ENCODE measurements at places on chromosomes 16 and 17.

GRCh38 chr17:2406271-2406902 is 5.5 kb upstream of the MNT start:
- DNase-seq: no peak

GRCh38 chr17:10018461-10018891 is 113.4 kb upstream of the RCVRN start:
- DNase-seq: no peak

DNA sequence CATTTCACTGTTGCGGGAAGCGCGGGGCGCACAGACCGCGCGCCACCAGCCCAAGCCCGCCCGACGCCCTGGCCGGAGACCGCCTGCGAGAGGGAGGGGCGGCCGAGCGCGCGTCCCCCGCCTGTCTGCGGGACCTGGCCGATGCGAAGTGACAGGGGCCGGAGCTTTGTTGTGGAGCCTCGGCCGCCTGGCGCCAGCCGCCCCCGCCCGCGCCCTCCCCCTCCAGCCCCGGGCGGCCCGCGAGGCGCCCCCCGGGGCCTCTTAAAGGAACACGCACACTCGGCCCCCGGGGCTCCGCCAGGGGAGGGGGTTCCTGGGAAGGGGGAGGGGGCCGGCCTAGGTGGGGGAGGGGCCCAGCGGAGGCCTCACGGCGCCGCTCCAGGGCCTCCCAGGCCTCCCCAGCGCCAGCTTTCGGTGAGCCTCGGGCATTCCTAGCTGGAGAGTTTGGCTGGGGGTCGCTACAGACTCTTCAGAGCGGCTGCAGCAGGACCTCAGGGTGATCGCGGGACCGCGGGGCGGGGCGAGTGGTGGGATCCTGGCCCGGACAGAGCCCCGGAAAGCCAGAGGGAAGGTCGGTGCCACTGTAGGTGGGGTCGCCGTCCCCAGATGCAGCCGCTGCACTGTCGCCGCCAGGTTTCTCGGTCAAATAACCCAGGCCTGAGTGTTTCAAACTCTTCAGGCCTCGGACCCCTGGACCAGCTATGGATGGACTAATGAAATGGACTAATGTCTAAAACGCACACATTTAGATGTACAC is 2.4 kb upstream of the TBX2 start:
- DNase-seq: no peak

GRCh38 chr16:27408012-27408601 is 6.1 kb downstream of the IL21R start:
- no peak for DNase-seq

DNA sequence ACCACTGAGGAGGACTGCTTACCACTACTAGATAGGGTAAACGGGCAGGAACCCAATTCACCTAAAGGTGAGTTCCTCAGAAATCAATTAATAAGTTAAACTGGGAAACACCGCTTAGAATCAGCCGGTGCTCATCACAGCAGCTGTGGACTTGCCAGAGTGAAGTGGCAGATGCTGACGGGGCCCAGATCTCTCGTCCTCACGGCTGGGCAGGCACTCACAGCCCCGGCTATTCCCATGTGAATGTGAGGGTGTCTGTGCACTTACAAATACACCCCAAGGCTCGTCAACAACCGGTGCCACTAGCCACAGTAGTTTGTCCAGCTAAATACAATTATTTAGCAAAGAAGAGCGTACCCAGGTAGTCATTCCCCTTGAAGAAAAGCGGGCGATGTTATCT is 29.7 kb downstream of the MBTPS1 start:
- DNase-seq: no peak

DNA sequence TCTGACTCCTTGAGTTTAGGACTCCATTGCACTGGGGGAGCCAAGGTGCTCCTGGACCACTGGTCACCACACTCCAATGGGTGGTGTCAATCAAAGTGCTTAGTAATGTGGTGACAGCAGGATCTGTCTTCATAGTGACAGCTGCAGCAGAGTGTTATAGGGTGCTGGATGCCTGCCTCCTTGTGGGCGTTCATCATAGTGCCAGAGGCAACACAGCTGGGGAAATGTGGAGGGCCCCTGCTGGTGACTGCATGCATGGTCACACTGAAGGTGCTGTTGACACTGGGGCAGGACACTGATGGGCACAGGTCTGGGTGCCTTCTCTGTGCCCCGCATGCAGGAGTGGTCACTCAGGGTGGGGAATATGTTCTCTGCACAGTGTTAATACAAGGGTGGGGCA is 177.5 kb upstream of the CDH8 start:
- DNase-seq: no peak

DNA sequence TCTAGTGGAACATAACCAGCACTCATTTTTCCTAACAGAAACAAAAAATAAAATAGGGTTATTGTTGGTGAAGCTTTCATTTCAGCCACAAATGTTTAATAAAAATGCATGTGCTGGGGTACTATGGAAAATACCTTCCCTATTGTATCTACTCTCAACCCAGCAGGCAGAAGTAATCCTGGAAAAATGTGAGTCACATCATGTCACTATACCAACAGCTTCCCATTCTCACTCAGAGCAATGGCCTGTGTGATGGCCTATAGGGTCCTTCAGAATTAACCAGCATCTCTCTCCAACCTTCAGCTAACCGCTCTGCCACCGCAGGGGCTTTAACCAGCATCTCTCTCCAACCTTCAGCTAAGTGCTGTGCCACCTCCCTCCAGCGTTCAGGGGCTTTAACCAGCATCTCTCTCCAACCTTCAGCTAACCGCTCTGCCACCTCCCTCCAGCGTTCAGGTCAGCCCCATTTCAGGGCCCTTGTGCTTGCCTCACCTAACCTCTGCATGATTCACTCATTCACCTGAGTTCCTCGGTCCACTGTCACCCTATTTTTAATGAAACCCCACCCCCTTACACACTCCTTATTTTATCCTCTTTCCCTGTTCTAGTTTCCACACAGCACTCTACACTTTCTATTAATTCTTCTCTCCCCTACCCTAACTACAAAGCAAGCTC is 34.0 kb downstream of the UBE2G1 start:
- DNase-seq: peak; percentile 37

- no peak for DNase-seq
Measured at GRCh38 chr16:75111514-75111940, 5.1 kb downstream of the LDHD start.

GRCh38 chr17:35069311-35069710 is 5.8 kb upstream of the RFFL start:
- DNase-seq: no peak

DNA sequence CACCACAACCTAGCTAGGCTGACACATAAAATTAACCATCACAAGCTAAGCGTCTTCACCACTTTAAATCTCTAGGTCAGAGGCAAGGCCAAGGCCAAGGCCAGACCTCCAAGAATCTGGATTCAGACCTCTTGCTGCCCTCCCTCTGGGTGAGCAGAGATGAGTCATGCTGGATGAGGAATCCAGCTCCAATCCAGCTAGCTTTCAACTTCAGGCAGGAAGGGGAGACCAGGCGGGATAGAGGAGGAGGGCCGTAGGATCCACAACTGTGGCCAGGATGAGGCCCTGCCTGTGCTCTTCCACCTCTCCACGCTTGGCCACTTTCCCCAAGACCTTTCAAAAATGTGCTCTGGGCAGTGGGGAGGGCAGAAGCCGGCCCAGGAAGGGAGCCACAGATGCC is 14.7 kb downstream of the LRRC75A start:
- DNase-seq: peak; percentile 95

DNA sequence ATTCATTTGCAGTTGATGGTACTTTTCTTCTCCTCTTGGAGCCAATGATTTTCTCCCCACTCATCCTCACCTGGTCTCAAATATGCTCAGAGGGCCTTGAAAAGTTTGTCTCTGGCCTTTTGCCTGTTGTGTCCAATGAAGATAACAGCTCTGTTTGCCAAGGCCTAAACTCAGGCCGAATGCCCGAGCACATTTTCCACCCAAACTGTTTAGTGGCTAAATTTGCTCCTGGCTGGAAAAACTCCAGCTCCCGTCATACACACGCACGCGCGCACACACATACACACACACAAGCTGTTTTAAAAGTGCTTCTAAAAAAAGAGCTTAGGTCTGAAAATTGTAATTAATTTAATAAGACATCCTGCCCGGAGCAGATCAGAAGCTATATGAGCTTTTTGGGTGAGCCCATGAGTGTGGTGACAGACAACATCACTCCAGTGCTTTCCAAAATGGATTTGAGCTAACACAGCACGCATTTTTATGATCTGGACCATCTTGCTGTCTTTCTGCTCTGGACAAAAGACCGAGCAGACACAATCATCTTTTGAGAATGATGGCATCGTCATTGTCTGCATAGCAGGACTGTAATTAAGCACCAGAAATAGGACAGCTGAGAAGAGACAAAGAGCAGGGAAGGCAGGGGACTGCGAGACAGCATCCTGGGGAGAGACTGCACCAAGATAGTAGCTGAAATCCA is 48.9 kb downstream of the IRX6 start:
- DNase-seq: no peak

DNA sequence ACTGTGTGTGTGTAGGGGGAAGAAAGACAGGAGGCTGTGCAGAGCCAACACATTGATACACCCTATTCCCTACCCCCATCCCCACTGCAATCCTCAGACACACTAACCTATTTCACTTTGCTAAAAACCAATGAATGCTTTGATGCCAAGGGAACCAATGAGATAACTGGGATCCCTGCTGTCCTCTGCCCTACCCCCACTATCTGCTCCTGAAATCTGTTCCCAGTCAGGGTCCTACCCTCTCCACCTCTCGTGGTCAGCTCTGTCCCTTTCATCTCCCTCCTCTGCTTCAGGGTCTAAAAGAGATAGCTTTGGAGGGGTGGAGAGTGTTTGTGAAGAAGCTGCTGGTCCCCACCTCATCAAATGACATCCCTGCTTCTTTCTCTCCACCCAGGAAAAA is 19.1 kb upstream of the SP6 start:
- no peak for DNase-seq

GRCh38 chr16:4691666-4692412 is 1.5 kb upstream of the NUDT16L1 start:
- no peak for DNase-seq

GRCh38 chr16:13896543-13897182 is 23.3 kb upstream of the ERCC4 start:
- DNase-seq: no peak

- no peak for DNase-seq
Measured at GRCh38 chr16:30691907-30692306, 7.1 kb upstream of the SRCAP start.

DNA sequence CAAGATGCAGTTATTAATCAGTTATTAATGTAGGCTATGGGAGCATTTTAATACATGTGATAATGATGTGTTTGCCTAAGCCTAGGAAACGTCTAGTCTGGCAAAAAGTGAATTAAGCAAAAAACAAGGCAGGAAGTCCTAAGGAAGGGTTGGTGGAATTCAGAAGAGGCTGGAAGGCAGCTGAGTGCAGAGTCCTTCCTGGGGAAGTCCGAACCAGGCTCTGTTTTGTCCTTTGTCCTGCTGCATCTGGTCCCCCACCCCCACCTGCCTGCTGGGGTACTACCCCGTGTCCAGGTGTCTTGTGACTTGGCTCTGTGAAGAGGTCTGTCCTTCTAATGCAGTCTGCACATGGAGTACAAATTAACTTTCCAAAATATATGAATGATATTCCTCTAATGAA is 1.5 kb upstream of the MYH10 start:
- DNase-seq: no peak

GRCh38 chr17:58580671-58581070 is 66.2 kb upstream of the MTMR4 start:
- no peak for DNase-seq

DNA sequence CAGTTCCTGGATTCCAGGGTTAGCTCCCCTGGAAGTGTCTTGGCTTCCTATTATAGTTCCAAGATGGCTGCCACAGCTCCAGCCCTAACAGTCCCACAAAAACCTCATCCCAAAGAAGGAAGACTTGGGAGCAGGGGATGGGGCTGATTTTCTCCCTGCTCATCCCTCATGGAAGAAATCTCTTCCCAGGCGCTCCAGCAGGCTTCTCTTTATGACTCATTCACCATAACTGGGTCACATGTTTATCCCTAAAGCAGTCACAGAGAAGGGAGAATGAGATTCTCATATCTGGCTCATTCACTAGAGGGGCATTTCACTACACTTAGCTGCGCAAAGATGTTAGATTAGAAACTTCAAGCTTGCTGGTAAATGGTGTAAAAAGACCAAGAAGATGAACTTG is 206.5 kb upstream of the IRX3 start:
- no peak for DNase-seq

DNA sequence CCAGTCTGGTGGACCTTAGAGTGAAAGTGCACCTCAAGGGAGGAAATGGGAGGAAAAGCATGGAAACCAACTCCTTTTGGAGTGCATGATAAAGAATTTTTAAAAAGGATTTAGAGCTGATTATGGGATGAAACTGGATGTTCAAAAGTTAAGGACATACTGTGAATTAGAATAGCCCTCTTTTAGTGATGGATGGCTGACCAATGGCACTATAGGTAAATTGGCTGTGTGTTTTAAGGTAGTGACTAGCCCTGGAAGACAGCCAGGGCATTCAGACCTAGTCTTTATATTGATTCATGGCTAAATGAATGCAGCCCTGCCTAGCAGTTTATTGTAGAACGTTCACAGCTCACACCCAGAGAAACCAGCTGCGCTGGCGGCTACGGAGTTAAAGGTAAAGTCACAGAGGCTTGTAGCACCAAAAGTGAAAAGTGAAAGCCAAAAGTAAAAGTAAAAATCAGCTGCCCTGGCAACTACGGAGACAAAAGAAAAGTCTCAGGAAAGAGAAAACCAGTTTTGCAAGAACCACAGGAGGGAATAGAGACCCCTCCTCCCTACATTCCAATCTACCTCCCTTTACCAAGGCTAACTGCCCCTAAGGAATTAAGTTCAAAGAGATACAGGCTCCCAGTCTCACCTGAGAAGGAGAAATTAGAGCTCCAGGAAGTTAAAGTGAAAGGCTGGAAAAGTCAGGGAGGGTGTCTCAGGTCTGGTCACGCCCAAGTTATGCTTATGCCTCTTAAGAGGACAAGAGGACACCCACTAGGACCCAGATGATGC is 21.8 kb downstream of the ACSM1 start:
- no peak for DNase-seq

DNA sequence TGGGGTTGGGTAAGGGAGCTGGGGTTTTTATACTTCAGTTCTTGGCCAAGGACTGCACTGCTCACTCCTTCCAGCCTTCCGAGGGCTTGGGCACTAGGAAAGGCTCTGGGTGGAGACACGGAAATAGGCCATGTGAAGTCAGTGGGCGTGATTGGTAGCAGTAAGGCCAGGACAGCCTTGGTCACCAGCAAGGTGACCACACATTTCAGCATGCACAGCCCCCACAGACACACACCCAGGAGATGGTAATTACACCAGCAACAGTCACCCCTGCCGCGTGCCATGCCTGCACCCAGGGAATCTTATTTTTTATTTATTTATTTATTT is 252.5 kb downstream of the SEC14L1 start:
- no peak for DNase-seq

DNA sequence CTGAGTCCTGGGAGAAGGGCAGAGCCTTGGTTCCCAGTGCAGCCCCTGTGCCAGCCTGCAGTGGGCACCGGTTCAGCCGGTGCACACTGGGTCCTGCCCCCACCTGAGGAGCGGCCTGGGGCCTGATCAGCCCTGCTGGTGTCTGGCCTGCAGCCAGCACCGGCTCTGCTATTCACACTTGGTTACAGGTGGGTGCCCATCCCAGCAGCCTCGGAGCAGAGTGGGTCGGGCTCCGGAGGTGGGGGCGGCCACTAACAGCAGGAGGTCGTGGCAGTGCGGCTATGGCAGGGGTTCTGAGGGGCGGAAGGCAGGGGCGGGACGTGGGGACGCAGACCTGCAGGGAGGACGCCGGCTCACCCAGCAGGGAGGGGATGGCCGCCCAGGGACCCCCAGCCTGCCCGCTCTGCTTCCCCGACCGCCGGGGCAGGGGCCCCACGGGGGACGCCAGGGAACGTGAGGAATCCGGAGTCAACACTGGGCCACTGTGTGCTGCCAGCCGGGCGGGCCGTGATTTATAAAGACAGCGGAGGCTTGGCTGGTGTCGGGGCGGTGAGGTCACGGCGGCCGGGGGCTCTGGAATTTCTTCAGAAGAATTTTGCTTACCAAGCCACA is 20.3 kb downstream of the METRNL start:
- no peak for DNase-seq
